ENCODE measurements at places on chromosomes 5 and 9.

GRCh38 chr5:1824109-1824821, 23.1 kb downstream of the NDUFS6 start:
- no peak overlapping the region for H3K27ac ChIP-seq
- no peaks in the 10 kb centered on the region for H3K36me3 ChIP-seq
- H3K4me1 ChIP-seq, result no peaks in the 10 kb centered on the region
- DNase-seq, result no peak
- no peaks in the 10 kb centered on the region for H3K27me3 ChIP-seq

DNA sequence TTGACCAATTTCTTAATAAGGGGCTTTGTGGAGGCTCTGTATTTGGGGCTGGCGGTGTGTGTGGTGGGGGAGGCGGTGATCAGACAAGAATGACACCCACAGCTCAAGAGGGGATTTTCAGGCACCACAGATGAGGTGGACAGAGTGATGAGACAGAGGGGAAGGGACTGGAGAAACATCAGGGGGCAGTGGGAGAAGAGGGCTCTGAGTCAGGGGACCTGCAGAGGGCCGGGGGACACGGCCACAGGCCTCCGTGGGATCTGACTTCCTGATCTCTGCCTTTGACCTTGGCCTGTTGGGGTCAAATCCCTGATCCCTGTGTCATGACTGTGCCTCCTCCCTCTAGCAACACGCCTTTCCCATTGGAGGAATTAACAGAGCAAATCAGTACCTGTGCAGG, 197.7 kb downstream of the C9orf50 start:
- no peaks in the 10 kb centered on the region for H3K27me3 ChIP-seq
- H3K27ac ChIP-seq, result no peak overlapping the region
- no peak overlapping the region for H3K4me3 ChIP-seq
- no peak for DNase-seq

- H3K27me3 ChIP-seq, result no peaks in the 10 kb centered on the region
- H3K36me3 ChIP-seq, result no peaks in the 10 kb centered on the region
- no peak overlapping the region for H3K27ac ChIP-seq
- no peak for DNase-seq
These were observed 4.3 kb upstream of the QRFP start for GRCh38 chr9:130900701-130901497.

DNA sequence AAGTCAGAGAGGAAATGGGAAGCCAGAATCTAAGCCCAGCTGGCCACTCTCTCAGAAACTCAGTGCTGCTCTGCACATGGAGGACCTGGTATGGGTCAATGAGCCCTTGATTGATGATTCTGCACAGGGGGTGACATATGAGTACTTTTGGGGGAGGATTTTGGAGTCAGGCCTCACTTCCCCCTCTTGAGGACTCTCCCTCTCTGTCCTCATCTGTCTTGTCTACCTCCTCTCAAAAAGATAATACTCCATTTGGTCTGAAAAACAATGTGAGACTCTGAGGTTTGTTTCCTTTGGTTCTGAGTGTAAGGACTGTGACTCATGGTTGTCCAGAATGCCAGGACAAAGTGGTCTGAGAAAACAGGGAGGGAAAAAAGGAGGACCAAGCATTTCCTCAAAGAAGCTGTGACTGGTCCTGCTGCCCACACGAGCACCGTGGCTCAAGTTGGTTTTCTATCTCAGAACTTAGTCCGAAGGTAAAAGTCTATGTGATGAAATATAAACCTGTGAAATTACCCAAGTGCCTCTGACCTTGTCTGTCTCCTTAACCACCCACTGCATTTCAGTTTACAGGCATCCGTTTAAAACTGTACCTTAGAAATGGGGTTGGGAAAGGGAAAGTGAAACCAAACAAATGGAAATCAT, 11.1 kb downstream of the TTC39B start:
- peak overlapping the region; percentile 90 for H3K27ac ChIP-seq
- no peaks in the 10 kb centered on the region for H3K27me3 ChIP-seq
- peak overlapping the region; percentile 47 for H3K4me3 ChIP-seq
- no peak for DNase-seq
- H3K4me1 ChIP-seq, result peaks cover 45% of the 10 kb centered on the region

DNA sequence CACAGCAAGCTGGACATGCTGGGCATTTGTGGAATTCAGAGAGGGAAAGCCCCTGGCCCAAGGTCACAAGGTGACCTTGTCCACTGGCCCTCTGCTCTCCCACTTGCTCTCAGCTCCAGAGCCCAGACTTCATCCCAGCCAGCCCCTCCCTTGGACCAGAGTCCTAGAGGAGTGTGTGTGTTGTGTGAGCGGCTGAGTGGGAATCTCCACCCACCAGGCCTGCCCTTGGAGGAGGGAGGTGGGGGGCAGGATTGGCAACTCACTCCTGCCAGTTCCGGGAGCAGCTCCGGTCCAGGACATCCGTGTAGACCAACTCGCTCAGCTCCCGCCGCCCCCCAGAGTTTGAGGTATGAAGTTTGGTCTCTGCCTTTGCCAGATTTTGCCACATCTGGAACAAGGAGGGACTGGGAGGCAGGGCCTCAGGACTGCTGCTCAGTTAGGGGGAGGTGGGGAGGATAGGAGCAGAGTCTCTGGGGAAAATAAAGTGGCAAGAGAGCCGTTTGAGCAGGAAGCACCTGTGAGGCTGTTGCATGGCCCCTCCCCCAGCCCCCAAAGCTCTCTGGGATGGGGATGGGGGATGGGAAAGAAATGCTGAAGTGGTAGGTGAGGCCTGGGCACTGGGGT, 1.4 kb downstream of the MZB1 start:
- H3K4me3 ChIP-seq, result no peak overlapping the region
- H3K27ac ChIP-seq, result no peak overlapping the region
- DNase-seq, result no peak
- no peaks in the 10 kb centered on the region for H3K27me3 ChIP-seq

DNA sequence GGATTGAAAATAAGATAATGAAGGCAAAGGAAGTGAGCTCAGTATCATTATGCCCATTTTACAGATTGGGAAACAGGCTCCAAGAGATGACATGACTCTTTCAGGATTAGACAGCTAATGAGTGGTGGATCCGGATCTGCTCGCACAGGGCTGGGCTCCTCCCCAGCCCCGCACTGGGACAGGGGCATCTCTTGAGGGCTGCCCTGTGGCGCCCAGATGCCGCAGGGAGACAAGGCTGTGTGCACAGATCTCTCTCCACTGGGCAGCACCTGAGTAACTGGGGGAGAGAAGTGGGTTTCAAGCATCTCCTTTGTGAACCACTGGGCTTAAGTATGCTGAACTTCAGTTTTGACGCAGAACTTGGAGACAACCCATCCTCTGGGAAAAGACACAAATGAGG, 43.9 kb downstream of the ADAMTS2 start:
- H3K27ac ChIP-seq, result peak overlapping the region; percentile 72
- no peaks in the 10 kb centered on the region for H3K27me3 ChIP-seq
- peaks cover 58% of the 10 kb centered on the region for H3K4me1 ChIP-seq

- H3K27ac ChIP-seq, result no peak overlapping the region
- no peak for DNase-seq
- no peaks in the 10 kb centered on the region for H3K27me3 ChIP-seq
- peaks cover 3% of the 10 kb centered on the region for H3K4me1 ChIP-seq
- no peak overlapping the region for H3K4me3 ChIP-seq
- H3K36me3 ChIP-seq, result no peaks in the 10 kb centered on the region
These were observed 139.0 kb upstream of the CDH6 start for GRCh38 chr5:31054453-31054852.

- H3K36me3 ChIP-seq, result no peaks in the 10 kb centered on the region
- peaks cover 5% of the 10 kb centered on the region for H3K4me1 ChIP-seq
- no peaks in the 10 kb centered on the region for H3K27me3 ChIP-seq
- DNase-seq, result no peak
- no peak within 1 kb of the TSS for H3K27ac ChIP-seq
- H3K4me3 ChIP-seq, result no peak within 1 kb of the TSS
These were observed at the start of gene THBS4 for GRCh38 chr5:80034962-80035821. Gene THBS4 (plus strand): TSS chr5:80035348. CDS start chr5:80035538, 190 bp downstream.

Measured in vagina (tissue), 2 donors.